Activated CD4-positive, alpha-beta T cell treated with anti-CD3 and anti-CD28 coated beads for 1 hour (primary cell): ENCODE measurements at places on chromosomes 2 and 18.

DNA sequence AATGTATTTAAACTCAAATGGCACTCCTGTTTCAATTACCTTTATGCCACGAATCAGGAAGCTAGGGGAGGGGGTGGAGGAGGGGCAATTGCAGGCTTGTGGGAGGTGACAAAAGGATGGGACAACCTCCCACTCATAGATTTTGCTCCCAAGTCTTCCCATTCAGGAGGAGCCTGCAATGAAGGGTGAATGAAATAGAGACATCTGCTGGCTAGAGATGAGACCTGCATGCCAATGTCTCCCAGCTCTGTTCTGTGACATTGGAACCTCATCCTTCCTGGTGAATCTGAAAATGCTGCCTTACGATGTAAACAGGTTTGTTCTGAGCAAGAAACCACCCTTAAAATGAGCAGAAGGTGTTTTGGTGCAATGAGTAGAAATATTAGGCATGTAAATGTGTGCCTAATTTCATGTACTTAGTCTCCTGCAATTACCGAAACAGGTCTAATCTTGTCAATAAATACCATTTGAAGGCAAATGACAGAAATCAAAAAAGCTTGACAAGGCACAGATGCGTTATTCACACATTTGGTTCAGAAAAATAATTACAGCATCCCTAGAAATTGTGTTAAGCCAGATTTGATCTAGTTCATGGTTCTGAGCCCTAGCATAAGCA, 2.7 kb upstream of the PID1 start:
- no peak for DNase-seq

GRCh38 chr2:74941284-74941683, 17.2 kb upstream of the POLE4 start:
- DNase-seq = no peak

- DNase-seq = no peak
These were observed 31.3 kb downstream of the PSTPIP2 start for GRCh38 chr18:46040747-46041104.

DNA sequence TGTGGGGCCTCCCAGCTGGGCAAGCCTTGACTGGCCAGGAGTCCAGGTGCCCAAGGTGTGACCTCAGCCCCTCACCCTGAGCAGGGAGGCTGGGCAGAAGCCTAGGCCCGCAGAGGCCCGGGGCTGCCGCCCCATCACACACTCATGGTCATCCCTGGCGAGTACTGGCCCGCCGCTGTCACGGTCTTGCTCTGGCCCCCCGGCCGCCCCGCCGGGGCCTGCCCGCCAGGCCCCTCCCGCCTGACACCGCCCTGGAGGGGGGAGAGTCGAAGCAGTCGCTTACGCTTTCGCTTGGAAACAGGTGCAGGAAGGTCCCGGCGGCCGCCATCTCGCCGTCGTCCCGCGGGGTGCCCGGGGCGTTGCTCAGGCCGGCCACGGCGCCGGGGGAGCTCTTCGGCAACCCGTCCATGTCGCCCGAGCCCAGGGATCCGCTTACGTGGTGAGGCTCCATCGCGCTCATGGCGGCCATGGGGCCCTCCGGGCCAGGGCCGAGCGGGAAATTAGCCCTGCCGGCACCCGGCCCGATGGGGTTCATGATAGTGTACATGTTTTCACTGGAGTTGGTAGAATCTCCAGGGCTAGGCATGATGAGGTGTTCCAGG, 26.6 kb upstream of the ANKRD62 start:
- no peak for DNase-seq

DNA sequence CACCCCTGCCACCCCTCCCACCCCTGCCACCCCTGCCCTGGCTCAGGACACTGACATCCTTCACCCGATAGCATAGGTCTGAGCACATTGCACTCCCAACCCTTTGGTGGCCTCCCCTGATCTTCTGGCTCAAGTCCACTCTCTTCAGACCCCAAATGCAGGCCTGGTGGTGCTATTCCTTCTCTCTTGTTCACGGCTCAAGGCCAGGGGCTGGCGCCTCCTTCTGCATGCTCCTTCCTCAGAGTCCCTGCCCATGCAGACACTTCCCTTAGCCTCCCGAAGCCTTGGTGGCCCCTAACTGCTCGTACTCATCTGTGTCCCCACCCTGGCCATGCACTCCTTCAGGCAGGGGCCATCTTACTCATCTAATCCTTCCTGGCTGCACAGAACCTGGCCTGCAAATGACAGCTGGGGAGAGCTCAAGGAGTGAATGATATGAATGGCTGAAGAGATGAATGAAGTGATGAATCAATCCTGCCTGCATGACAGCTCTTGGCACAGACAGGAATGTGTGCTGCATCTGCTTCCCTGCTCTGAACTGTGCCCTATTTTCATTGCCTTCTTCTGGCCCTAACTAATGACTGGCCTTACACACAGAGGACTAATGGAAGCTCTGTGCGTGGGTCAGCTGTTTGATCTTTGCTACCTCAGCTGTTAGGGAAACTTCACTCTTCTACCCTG, 290.8 kb downstream of the DYSF start:
- DNase-seq = no peak
